Hepatocyte (in vitro differentiated cells): ENCODE measurements at places on chromosomes 3 and 15.

- no peaks in the 10 kb centered on the region for H3K36me3 ChIP-seq
- DNase-seq: no peak
- no peaks in the 10 kb centered on the region for H3K27me3 ChIP-seq
- no peak overlapping the region for H3K27ac ChIP-seq
- H3K4me3 ChIP-seq: no peak overlapping the region
- peaks cover 26% of the 10 kb centered on the region for H3K4me1 ChIP-seq
Measured at GRCh38 chr3:185720326-185720725, 104.5 kb downstream of the IGF2BP2 start.

- H3K4me3 ChIP-seq: no peak overlapping the region
- H3K36me3 ChIP-seq: no peaks in the 10 kb centered on the region
- peak; percentile 59 for DNase-seq
- peak overlapping the region; percentile 31 for H3K27ac ChIP-seq
- no peaks in the 10 kb centered on the region for H3K27me3 ChIP-seq
- H3K4me1 ChIP-seq: no peaks in the 10 kb centered on the region
Measured at GRCh38 chr3:43214616-43215015, 71.7 kb upstream of the SNRK start.

DNA sequence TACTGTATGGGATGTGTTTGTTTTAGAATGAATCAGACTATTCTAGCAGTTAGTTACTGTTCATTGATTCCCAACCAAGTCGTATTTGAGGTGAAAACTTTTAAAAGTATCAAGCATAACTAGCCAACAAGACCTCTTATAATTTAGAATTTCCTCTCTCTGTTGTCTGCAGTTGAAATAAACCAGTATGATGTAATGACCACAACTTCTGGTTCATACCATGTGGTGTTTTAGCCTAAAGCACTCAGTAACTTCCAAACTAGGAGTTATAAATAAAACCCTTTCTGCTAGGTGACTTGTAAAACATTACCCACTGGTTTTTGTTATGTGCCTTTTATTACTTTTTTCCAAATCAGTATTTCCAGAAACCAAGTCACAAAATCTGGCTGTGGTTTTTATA, 19.8 kb upstream of the P2RY12 start:
- no peaks in the 10 kb centered on the region for H3K27me3 ChIP-seq
- no peaks in the 10 kb centered on the region for H3K4me1 ChIP-seq
- H3K27ac ChIP-seq: no peak overlapping the region
- no peak for DNase-seq
- no peak overlapping the region for H3K4me3 ChIP-seq

DNA sequence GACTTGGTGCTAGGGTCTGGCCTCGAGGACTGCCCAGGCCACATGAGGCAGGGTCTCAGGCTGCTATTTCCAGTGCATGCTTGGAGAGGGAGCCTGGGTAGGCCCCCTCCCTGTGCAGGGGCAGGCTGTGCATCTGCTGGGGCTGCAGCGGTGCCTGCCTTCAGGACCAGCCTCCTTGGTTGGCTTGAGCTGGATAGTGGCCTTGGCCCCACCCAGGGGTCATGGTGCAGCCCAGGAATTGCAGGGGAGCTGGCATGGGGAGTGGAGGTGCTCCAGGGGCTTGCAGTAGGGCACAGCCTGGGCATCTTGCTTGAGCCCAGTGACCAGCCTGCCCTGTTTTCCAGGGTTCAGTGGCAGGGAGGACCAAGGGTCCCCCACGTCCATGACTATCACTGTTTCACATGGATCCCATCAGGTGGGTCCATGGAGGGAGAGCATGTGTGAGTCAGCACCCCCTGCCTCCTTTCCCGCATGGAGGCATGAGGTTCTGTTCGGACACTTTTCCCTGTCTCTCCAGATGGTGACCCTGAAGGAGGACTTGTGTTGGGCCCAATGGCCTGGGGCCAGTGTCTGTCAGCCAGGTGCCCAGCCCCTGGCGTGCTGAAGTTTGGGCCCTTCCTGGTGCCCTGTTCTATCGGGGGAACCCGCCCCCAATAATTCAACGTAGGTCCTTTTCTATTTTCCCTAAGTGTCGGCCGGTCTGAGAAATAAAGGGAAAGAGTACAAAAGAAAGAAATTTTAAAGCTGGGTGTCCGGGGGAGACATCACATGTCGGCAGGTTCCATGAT, 218.6 kb downstream of the SNRPN start:
- H3K27me3 ChIP-seq: no peaks in the 10 kb centered on the region
- H3K4me1 ChIP-seq: no peaks in the 10 kb centered on the region
- no peak overlapping the region for H3K27ac ChIP-seq
- no peak overlapping the region for H3K4me3 ChIP-seq

- DNase-seq: no peak
- no peaks in the 10 kb centered on the region for H3K27me3 ChIP-seq
- no peaks in the 10 kb centered on the region for H3K36me3 ChIP-seq
- no peaks in the 10 kb centered on the region for H3K4me1 ChIP-seq
- no peak overlapping the region for H3K27ac ChIP-seq
- H3K4me3 ChIP-seq: no peak overlapping the region
Measured at GRCh38 chr3:18740631-18741583, 315.8 kb upstream of the SATB1 start.

- H3K4me1 ChIP-seq: no peaks in the 10 kb centered on the region
- H3K27me3 ChIP-seq: no peaks in the 10 kb centered on the region
- no peak for DNase-seq
- H3K27ac ChIP-seq: no peak overlapping the region
- no peak overlapping the region for H3K4me3 ChIP-seq
- H3K36me3 ChIP-seq: no peaks in the 10 kb centered on the region
Measured at GRCh38 chr3:37210230-37210629, 35.8 kb upstream of the LRRFIP2 start.
